Sigmoid colon (tissue), 7 donors: ENCODE measurements at places on chromosomes 11 and 22.

DNA sequence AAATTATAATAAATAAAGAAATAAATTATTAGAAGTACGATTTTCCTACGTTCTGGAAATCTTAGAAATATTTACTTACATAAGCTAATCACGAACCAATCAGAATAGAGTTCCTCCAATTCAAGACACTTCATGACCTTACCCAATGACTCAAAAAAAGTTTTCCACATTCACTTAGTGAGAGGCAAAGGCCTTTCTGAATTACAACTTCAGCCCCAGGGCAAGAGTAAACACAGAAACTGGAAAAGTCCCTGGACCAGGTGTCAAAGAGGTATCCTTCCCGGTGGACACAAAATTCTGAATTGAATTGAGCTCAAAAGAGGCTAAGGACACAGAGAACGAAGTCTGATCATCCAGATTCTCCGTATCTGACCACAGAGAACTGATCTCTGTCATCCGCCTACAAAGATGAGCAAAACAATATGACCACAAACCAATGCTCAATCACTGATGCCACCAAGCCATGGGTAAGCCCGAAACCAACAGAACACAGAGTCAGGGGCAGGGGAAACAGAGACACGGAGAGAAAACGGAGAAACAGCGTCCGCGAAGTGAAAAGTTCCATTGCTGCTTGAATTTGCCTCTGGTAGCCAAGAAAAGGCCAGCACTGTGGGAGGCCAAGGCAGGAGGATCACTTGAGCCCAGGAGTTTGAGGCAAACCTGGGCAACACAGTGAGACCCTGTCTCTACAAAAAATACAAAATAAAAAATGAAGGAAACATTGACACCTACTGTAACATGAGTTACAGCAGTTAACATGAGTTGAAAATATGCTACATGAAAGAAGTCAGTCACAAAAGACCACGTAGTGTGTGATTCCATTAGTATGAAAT is 6.8 kb downstream of the BID start:
- DNase-seq, result no peak

DNA sequence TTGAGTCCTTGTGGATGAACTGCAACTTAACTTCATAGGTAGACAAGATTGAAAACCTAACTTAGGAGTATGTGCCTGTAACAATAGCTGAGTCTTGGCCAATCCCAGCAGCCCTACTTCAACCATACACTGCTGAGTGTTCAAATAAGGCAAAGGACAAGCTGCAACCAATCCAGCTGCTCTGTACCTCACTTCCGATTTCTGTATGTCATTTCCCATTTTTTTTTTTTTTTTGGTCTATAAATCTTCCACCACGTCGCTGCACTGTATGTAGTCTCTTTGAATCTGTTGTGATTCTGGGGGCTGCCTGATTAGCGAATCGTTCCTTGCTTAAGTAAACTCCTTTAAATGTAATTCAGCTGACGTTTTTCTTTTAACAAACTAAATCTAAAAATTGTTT is 35.4 kb upstream of the FLI1 start:
- DNase-seq, result no peak

GRCh38 chr11:58429273-58429672 is 1.4 kb upstream of the OR5B2 start:
- DNase-seq, result no peak

GRCh38 chr11:93986716-93987115 is 34.4 kb upstream of the HEPHL1 start:
- no peak for DNase-seq

DNA sequence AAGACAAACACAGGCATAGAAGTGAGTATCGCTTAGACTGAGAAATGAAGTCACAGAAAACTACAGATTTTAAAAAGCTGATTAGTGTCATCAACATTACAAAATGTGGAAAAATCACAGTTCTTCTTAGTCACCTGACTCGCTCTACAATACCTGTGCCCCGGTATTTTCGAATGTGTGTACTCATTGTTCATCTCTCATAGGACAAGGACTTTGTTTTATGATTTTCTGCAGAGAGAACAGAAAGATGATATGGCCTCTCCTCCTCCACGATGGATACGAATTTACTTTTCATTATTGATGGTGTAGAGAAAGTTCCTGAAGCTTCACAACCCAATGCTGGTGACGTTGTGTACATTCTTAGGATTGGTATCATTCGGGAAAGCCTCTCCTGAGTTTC is 29.4 kb upstream of the GAL start:
- no peak for DNase-seq

DNA sequence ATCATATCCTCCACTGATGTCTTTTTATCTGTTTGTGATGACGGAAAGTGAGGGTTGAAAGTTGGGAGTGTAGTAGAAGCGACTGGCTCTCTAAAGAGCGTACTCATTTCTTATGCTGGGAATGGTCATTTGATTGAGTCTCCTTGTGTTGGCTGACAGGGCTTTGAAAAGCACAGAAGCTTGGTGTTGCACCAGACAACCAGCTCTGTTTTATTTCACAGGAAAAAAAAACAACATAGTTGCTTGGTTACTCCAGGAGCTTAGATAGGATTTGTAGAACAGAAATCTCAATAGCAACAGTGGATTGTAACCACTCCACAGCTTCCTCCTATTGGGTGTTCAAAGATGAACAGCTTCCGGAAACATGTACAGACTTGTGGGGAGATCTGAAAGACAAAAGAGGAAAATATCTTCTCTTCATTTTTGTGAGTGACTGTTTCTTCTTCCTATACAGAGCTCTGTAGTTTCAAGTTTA is 2.7 kb downstream of the RBM14 start:
- no peak for DNase-seq

GRCh38 chr11:86916330-86916729 is 38.9 kb downstream of the FZD4 start:
- no peak for DNase-seq

GRCh38 chr11:69698362-69698761 is 5.5 kb downstream of the FGF19 start:
- DNase-seq, result peak; percentile 14

DNA sequence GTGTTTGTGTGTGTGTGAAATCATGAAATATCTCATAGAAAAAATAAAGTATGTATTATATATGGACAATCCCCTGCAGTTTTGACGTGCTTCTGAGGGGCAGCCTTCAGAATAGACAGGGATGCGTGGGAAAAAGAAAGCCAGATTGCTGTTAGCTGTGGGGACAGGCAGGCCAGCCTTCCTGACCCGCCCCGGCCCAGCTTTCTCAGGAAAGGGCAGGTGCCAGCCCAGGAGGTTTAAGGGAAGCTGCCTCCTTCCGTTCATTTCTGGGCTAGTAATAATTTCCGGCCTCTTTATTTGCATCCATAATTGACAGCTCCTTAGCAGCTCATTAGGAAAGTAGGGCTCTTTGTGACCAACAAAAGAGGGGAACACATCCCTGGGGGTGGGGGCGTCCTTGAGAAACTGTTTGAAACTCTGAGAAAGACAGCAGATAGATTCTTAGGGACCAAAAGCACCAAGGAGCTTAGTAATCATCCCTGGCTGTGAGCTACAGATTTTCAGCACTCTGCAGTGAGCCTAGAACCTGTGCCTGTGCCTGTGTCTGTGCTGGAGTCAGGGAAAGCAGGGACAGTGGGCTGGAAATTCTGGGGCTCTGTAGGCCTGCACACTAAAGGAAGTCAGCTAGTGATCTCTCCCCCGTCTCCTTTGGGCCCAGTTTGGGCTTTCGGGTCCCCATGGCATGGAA is 632.9 kb upstream of the CADM1 start:
- no peak for DNase-seq

DNA sequence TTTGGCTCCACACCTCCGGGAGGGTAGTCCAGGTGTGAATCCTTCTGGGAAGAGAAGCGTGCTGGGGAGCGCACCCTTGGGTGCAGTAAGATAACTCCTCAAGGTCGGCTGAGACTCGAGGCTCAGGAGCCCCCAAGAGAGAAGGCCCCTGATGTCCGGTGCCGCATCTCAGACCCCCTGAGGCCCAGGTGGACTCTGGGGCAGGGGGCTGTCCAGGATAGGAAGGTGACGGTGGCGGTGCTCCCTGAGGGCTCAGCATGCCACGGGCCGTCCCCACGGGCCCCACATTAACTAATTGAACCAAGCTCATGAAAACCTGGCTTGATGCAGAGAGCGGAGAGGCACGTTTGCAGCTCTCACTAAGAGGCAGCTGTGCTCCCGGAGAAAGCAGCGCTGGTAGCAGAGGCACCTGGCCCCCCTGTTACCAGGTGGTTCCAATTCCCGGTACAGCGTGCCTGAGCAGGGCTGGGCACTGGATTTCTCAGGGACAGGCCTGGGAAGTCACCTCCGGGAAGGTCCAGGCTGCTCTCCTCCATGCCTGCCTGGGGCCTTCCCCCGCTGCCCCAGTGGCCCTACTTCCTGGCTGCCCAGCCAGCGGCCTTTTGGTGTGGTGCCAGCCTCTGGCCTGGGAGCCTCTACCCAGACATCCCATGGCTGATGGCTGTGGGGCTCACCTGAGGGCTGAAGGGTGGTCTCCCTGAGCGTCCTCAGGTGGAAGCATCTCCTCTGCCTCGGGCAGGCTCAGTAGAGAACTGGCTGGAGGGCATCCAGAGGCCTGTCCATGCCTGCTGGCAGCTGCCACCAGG is 1.1 kb downstream of the KCNQ1 start:
- DNase-seq, result no peak

DNA sequence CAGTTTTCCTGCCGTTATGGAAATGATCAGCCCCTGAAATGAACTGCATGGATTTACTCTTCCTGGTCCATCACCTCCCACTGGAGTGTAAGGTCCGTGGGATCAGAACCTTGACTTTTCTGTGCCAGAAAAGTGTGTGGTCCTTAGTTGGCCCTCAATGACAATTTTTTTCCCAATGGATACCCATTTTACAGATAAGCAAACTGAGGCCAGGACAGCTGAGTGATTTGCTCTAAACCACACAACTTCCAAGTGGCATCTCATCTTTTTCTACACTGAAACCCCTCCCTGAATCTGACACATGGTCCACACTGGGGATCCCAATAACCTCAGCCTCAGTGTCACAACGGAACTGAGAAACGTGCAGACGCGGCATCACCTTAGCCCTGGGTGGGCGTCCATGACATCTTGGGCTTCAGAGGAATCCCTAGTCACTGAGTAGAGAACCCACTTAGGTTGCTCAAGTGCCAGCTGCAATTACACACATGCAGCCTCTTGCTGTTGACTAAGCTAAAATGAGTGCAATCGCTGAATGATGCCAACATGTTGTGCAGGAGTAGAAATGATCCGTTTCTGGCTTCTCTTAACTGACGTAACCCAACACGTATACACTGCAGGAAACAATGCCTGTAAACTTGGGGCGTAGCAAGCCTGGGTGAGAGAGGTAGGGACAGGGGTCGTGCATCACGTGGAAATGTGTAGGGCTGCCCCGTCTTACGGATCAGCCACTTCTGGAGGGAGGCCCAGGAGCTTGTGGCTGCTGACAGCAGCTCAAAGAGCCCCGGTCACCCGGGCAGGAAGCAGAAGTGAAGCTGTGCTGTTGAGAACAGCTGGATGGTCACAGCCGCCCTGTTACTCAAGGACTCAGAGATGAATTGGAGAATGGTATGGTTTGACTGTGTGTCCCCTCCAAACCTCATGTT is 136.3 kb downstream of the SHANK2 start:
- no peak for DNase-seq

GRCh38 chr11:64788321-64789215 is 10.2 kb upstream of the SF1 start:
- DNase-seq, result peak; percentile 61

DNA sequence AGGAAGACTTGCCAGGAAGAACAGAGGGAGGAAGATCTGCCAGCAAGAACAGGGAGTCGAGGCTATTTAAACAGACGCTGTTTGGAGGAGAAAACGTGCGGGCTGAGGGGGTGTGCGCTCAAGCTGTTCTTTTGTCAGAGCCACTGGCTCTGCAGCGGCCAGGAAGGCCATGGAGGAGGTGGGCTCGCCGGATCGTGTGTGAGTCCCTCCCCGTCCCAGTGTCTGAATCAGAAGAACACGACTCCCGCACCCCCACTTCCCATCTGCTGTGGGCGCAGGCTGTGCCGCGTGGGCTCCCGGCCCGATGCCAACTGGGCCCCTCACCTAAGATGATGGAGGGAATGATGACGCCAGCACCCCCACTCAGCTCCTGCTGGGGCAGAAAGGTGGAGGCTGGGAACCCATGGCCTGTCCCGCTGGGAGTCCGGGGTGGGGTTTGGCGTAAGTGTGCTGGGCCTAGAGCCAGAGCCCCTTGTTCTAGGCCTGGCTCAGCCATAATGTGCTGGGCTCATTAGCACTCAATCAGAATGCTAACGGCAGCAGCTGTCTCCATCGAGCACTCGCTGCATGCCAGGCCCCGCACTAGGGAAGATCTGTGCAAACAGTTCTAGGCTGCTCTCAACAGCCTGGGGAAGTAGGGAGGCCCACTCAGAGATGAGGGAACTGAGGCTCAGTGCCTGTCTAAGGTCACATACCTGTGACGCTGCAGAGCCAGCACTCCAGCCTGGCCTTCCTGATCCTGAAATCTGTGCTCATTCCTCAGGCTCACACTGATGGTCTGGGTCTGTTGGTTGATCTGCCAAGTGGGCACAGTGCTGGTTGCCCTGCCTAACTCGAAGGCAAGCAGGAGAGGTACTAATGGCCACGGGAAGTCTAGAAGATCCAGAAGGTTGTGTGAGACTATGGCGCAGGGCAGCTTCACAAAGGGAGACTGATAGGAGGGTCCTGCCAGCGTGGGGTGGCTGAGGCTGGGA is 11.5 kb downstream of the NPTXR start:
- DNase-seq, result peak; percentile 25

- no peak for DNase-seq
These were observed 56.3 kb downstream of the MTNR1B start for GRCh38 chr11:93025558-93026255.

GRCh38 chr22:39651053-39651996 is 80.8 kb downstream of the CACNA1I start:
- DNase-seq, result no peak

GRCh38 chr22:27345691-27346090 is 455.9 kb downstream of the MN1 start:
- DNase-seq, result no peak

DNA sequence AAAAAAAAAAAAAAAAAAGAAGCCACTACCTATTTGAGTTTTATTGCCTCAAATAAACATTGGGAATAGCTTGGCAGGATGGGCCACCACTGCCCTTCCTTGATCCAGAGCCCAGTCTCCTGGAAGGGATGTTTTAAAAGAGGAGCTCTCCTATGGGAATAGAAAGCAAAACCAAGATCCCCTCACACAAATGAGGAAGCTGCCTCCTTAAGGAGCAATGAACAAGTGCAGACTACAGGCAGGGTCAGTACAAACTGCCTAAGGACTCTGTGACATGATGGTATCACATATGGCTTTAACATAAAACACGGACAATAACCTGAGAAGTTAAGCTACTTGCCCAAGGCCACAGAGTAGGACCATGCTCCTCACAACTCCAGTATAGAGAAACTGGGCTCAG is 120.8 kb downstream of the NAT10 start:
- DNase-seq, result no peak

DNA sequence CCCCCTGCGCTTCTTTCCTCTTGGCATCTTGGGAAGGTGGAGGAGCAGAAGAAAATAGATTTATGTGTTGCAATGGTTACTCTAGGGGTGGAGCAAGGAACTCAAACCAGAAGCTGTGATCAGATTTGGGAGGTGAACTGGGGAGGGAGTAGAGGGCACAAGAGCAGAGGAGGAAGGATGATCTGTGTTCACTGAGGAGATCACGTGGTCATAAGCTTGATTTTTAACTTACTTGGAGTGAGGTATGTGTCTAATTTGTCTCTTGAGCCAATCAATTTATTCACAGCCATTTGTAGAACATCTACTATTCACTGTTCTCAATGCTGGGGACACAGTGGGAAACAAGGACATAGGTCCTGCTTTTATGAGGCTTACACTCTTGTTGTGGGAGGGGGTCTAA is 24.8 kb upstream of the CD82 start:
- DNase-seq, result no peak

- no peak for DNase-seq
These were observed 98.0 kb downstream of the SLC36A4 start for GRCh38 chr11:93099806-93100205.
